ENCODE measurements at places on chromosomes 1 and 21.

DNA sequence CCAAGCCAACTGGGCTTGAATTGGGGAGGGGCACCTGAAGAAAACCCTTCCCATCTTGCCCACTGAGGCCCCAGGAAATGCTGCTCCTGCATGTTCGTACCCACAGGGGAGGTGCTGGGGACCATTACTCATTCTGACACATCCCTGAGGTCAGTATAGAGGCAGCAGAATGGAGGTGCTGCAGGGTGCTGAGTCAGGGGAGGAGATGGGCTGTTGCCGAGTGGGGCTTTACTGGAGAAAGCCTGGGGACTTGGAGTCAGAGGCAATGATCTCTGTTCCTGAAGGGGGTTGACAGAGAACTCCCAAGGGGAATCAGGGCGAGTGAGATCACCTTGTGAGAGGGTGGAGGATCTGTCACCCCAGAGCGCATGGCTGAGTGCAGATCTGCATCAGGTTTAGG is 40.2 kb upstream of the KCNA10 start:
- no peak for DNase-seq

DNA sequence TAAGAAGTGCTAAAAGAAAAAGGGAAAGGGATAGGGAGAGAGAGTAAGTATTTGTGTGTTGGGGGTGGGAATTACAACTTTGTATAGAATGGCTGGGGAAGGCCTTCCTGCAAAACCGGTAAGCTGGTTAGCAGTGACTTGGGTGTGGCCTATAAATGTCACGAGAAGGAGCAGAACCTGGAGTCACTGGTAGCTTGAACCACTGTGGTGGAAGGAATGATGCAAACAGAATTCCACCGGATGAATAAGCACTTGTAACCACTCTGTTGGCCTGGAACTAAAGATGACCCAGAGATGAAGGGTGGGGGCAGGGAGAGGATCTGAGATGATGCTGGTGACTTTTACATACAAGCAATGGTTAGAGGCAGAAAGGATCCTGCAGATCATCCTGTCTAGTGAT is 8.9 kb downstream of the XKR8 start:
- DNase-seq: no peak

DNA sequence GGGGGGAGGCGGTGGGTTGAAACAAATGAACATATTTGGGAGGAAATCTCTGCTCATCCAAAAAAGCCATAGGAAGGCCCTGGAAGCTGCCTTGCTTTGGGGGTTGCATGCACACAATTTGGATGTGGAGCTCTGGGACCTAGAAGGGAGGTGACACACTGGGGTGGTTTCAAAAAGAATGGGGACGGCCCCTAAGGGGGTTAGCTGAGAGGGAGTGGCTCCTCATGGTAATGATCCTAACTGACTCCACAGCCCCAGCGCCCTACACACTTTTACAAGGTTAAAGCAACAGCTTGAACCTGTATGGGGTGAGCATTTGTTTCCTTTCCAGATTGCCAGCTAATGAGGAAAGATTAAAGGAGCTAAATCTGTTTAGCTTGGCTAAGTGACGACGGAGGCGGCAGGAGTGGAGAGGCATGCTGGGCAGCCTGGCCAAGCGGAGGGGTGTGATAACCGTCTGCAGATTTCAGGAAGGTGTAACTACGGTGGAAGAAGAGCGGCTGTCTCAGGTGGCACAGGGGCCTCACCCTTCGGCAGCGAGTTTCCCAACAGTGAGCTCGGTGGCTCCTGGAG is 107.3 kb downstream of the RNF220 start:
- no peak for DNase-seq

DNA sequence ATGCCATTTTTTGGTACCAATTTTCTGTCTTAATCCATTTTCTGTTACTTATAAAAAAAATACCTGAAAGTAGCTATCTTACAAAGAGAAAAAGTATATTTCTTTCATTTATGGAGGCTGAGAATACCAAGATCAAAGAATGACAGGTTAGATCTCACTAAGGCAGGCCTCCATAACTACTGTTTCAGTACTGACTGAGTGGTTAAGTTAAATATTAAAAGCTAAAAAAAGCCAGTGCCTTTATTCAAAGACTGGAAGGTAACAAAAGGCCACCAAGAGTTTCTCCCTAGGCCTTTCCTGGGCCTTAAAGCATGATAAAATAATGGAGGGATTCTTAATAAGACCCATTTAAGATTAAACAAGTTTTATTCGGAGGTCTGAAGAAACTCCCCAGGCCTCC is 687.7 kb upstream of the ADGRL4 start:
- DNase-seq: no peak

DNA sequence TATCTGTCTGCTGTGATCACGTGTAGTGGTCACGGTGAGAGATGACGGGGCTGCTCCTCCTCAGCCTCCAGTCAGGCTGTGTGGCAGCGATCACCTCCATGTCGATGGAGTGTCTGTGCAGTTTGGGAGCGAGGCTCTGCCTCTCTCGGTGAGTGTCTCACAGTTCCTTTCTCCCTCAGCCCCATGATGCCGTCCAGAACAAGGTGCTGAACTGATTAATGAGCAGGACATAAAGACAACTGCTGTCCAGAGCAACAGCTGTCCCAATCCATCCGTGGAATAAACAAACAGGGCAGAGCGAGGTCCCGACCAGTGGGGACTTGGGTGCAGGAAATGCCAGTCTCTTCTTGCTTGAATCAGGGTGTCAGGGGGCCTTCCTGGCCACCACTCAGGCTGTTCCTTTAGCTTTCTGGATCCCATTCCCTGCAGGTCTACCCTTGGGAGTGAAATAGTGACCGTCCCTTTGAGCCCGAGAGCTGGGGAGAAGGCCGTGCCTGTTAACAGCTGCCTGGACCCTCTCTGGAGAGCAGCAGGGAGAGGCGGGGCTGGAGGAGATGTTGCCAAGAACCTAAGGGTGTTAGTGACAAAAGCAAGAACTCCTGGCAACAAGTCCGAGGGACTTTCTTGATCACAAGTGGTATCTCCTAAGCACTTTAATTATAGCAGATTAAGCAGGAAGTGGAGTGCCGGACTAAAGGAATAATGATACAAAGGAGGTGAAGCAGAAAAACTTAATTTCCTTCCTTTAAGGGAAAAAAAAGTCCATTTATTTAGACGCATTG is 443.9 kb downstream of the KIF26B start:
- no peak for DNase-seq

DNA sequence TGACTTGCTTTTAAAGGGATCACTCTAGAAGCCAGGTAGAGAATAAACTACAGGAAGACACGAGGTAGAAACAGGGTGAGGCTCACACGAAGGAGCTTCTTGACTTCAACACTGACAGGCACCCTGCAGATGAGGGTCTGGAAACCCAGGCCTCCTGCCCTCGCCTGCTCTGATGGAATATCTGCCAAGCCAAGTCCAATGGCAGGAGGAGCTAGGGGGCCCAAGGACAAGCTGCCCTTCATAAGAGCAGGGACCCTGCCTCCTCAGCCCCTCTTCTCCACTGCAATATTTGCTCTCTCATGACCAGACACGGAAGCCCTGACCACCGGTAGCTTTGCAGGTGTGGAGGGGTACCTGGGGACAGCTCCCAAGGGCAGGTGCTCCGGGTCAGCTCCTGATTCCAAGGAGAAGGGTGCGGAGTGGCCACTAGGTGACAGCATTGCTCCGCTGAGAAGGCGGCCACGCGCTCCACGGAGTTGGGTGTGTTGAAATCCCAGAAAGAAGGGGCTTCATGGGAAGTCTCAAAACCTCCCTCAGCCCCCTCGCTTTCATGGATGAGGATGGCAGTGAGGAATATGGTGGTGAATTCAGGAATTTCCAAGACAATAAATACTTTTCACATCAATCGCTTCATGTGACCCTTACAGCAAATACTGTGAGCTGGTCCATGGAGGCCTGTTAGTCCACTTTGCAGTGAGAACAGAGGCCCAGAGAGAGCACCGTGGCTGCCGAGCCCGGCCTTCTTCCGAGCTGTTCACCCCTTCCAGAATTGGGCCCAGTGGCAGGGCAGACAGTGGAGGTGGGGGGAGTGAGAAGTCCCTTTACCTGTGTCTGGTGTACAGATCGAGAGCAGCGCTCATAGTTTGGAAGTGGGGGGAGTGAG is 33.2 kb upstream of the PAX7 start:
- DNase-seq: no peak

DNA sequence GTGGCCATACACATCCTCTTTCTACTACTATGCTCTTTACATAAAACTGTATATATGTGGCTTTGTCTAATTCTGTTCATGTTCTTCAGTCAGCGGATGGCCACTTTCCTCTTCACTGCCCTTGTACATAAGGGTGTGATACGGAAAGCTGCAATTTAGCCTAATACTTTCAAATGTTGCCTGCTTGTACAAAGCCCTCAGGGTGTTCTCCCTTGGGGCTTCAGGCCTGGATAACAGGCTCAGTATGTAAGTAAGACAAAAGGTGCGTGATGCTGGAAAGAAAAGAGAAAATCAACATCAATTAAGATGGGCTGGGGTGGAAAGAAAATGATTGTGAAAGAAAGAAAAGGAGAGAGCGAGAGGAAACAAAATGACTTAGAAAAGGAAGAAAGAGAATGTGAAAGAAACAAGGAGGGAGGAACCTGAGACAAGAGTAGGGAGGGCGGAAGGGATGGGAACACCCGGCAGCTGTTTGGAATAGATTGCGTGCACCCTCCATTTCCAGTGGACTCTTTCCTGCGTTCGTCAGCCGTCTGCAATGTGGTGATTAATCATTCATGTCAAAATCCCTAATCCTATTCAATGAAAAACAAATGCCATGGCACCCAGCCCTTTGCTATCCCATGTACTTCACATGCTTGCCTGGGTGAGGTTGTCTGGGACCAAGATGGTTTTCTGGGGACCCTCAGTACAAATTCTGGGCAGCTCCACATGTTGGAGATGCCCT is 553.6 kb downstream of the NUF2 start:
- peak; percentile 22 for DNase-seq

DNA sequence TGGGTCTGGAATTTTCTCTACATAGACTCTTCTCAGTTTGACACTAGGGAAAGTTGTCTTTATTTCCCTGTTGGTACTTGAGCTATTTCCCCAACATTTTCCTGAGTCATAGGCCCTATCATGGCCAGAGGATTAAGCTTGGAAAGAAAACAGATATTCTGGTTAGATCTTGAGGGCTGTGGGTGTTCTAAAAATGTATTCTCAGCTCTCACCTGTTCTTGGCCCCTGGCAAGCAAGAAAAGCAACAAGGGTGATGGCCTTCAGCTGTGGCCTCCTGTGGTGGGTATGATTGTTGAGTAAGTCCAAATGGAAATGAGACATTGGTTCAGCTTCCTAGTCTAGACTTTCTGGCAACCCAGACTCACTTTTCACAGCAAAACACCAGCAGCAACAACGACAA is 17.4 kb upstream of the LCE3A start:
- no peak for DNase-seq

DNA sequence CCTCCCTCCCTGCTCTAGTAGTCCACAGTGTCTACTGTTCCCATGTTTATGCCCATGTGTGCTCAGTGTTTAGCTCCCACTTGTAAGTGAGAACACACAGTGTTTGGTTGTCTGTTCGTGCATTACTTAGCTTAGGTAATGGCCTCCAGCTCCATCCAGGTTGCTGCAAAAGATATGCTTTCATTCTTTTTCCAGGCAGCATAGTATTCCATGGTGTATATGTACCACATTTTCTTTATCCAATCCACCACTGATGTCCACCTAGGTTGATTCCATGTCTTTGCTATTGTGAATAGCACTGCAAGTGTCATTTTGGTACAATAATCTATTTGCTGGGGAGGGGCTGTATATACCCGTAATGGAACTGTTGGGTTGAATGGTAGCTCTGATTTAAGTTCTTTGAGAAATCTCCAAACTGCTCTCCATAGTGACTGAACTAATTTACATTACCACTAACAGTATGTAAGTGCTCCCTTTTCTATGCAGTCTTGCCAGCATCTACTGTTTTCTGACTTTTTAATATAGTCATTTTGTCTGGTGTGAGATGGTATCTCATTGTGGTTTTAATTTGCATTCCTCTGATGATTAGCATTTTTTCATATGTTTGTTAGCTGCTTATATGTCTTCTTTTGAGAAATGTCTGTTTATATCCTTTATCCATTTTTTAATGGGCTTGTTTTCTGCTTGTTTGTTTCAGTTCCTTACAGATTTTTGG is 191.9 kb upstream of the DMRTA2 start:
- no peak for DNase-seq

DNA sequence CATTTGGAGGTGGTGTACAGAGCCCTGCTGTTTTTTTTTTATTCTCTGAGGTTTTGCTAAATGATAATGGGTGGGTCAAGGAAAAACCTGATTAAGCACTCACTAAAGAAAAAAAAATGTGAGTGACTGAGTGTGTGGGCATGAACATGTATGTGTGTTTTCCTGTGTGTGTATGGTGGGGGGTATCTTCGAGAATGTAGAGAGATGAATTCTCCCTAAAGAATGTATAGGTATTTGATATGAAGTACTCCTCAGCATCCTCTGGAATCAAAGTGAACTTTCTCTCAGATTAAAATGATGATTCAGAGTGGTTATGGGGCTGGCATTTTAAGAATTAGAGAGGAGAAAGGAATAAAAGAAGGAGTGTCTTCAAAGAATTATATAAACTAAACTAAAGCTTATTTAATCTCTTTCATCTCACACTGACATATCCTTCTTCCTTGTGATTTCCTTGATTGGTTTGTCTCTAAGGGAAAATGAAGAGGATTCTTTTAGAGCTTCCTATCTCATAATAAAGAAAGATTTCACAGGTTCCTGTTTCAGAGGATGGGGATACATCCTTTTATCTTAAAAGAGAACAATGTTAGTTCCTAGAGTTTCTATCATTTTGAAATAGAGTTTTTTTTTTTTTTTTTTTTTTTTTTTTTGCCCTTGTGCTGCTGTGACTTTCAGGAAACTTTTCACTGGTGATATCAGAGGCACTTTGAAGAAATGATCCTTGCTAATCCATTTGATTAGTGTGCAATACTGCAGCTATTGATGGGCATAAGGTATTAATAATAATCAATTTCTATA is 23.9 kb downstream of the S1PR1 start:
- DNase-seq: no peak

Data from NCI-H774 (cell line).